ENCODE measurements at places on chromosomes 3 and 15. TPM values are rescaled to one million over a fixed set of nuclear protein-coding genes. Genes with fewer than 3 reads are reported as not detected.

The HOMER2 gene
- total RNA-seq = 14.4 TPM

The ERC2 gene
- total RNA-seq = not detected

DNA sequence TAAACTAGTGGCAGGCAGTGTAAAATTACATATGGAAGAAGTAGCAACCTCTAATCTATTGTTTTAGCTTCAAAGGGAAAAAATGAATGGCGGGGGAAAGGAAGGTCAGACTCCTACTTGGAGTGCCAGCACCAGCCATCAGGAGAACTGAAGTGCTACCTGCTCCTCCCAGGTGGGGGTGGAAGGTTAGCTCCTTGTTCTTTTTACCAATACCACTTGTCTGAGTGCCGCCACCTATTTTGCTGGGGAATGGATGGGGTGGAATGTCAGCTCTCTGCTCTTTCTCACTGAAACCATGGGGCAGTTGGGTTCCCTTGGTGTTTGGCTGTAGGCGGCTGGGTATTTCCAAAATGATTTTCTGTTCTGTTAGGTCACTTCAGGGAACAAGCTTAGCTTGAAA is 428.7 kb upstream of the EPHA3 start:
- no peak for DNase-seq

DNA sequence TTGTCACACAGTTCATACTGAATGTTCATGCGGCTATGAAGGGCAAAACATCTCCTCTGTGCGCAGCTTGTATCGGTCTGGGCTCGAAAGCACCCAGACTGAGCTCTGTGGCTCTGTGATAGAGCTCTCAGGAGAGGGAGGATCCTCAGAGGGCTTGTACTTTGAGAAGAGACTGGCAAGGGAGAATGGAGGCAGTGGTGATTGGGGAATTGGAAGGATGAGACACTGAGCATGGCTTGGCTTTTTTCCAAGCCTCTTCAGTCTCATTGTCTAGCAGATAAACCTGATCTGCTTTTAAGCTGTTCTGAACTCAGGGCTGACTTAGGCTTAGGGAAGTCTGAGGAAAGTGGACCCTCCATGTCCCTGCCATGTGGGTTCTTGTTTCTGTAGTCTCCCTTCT is 43.0 kb downstream of the RAD54L2 start:
- DNase-seq = no peak

DNA sequence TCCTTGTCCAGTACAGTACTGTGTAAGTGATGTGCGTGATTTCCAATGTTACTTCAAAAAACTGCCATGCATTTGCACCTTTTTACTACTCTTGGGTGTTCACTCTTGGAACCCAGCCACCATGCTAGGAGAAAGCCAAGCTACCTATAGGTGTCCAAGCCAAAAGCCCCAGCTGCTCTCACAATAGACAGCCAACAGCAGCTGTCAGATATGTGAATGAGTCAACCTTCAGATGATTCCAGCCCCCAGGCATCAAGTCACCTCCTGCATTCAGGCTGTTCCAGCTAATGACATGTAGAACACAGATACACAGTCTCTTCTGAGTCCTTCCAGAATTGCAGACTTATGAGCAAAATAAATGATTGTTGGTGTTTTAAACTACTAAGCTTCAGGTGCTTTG is 417.7 kb upstream of the TGFBR2 start:
- no peak for DNase-seq

The RASGRP1 gene
- total RNA-seq = 143 TPM

GRCh38 chr3:16177382-16177781 is 2.9 kb downstream of the GALNT15 start:
- no peak for DNase-seq

- DNase-seq = no peak
Observed at GRCh38 chr15:99753066-99753465, 19.8 kb upstream of the LYSMD4 start.

DNA sequence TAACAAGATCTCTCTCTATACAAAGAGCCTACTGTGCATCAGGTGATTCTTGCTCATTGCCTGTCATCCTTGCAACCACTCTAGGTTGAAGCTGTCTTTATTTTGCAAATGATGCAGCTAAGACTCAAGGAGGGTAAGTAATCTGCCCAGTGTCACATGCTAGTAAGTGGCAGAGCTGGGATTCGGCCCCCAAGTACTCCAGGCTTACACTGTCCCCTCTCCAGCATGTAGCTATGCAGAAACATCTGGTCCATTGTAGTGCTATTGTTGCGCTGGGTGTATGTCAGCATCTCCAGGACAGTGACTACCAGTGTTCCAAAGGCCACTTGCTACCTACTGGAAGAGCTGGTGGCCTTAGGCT is 248.9 kb downstream of the SLCO3A1 start:
- DNase-seq = no peak

DNA sequence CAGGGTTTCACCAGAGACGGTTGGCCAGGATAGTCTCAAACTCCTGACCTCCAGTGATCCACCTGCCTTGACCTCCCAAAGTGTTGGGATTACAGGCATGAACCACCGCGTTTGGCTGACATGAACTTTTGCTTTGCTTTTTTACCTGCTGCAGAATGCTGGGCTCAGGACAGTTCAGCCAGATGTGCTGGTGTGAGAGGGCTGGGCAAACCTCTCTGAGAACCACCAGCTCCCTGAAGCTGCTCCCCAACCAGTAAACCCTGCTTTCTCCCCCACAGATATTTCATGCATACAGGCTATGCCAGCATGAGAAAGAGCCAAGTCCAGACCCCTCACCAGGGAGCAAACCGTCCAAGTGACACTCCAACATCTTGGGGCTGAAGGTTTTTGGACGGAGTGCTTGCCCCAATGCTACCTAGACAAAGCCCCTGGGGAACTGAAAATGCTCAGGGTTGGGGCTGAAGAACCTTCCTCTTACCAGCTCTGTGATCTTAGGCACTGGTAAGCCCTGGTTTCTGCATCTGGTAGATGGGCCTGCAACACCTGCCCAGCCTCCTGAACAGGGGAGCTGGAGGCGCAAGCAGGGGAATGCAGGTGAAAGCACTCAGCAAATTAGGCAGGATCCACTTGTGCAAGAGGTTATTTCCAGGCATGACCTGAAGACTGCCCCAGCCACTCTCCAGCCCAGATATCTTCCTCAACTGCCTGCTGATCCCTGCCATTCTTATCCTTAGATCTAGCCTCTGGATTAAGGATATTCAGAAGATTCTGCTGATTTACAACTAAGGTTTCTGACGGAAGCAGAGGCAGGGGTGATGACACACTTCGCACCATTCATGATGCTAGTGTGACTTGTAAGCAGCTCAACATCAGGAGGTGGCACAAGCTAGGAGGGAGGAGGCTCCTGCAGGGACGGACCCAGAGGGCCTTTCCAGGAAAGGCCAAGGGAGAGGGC is 78.8 kb downstream of the TLE3 start:
- no peak for DNase-seq

The STRA6 gene
- total RNA-seq = not detected

DNA sequence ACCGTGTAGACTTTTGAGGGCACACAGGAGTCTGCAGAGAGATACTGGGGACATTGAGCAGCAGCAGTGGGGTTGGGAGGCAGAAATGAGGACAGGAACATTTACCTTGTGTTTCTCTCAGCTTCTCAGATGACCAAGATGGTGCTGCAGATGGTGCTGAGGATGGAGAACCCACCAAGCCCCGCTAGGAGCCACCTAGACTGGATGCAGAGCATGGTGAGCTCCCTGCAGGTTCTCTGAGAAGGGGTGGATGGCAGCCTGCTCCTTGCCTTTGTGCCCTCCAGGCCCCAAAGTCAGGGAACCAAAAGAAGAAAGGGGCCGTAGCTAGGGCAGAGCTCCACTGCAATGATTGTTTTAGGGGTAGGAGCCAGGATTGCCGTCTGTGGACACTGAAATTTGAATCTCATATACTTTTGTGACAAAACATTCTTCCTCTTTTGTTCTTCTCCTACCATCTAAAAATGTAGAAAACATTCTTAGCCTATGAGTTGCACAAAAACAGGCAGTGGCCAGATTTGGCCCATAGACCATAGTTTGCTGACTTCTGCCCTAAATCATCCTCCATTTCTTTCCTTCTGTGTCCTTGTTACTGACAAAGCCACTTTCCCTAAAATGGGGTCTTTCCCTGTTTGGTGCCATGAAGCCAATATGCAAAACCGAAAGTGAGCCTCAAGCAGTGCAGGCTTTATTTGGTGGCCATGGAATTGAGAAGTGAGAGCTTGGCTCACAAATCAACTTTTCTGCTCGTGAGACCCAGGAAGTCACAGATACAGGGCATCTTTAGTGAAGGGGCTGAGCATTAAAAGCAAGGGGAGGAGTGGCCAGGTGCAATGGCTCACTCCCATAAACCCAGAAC is 11.9 kb upstream of the MUC20 start:
- peak; percentile 40 for DNase-seq

The SYNPR gene
- total RNA-seq = not detected

The NT5DC2 gene
- total RNA-seq = 38.7 TPM

DNA sequence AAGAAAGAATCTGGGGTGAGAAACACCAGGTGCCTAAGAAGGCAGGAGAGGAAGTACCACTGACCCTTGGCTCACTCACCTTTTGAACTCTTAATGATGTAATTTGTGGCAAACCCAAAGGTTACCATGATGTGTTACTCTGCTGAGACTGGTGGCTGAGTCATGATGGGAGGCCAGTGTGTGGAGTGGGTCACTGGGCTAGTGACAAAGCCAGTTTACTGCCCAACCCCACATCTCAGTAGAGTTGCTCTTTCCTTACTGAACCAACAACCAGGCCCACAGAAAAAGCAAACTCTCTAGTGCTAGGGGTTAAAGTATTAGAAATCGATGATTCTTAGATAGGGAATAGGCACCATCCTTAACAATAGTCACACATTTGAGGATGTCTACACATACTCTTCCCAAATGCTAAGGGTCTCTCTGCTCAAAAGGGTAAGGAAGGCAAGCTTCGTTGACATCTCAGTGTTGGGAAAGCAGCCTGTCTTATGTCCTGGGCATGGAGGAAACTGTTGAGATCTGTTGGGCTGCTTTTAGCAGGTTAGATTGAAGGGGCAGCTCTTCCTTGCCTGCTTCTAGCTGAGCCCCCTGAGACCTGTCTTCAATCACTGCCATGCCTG is 3.1 kb downstream of the RBP2 start:
- no peak for DNase-seq

- DNase-seq = no peak
Observed at GRCh38 chr15:63819645-63820044, 14.1 kb downstream of the HERC1 start.

Measured in activated CD8-positive, alpha-beta memory T cell treated with anti-CD3 and anti-CD28 coated beads, Interleukin-2, amount 10 ng/mL, durations not matched to agents 7 days and 5 days (primary cell).